Forelimb muscle (tissue), 1 donor: ENCODE measurements at places on chromosomes 1 and 21.

- DNase-seq = no peak
Observed at GRCh38 chr21:45383111-45383614, 21.8 kb upstream of the COL18A1 start.

GRCh38 chr1:14956579-14957195 lies 196.9 kb upstream of the TMEM51 start:
- no peak for DNase-seq

DNA sequence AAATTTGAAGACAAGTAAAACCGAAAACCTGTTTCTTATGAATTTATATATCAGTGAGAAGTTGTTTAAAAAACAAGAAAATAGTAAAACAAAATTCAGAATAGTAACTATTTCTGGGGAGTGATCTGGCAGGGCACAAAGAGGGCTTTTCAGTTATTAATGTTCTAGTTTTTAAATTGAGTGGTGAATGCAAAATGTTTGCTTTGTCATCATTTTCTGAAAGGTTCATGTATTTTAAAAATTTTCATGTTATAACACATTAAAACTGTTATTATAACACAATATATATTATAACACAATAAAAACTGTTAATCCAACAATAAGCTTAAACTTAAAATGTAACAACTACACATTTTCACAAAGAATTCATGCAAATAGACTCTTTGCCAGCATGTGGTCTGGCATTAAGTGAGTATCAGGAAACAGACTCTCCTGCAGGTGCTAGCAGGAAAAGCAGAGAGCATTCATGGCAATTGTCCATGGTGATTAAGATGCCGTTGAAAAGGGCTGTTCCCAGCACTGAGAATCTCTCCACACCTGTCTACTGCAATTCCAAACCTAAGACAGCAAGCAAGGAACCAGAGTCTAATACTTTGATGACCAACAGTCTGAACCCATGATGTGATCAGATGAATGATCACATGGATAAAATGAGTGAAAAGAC lies 204.9 kb downstream of the TBX15 start:
- DNase-seq = no peak

DNA sequence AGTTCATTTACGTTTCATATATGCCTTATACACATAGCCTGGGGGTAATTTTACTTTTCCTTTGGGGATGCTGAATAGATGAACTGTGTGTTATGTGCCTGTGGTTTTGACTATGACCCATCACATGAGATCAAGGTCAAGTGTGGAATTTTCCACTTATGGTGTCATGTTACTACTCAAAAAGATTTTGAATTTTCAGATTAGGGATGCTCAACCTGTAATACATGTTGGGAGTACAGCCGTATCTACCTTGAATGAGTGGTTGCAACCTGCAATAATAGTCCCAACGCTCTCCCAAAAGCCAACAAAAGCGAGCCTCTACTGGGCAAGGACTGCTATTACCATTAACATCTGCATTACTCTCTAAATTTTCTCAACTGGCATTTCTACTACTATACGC lies 68.5 kb upstream of the SDC3 start:
- no peak for DNase-seq

GRCh38 chr1:247102381-247102780 lies 1.8 kb downstream of the ZNF669 start:
- no peak for DNase-seq

DNA sequence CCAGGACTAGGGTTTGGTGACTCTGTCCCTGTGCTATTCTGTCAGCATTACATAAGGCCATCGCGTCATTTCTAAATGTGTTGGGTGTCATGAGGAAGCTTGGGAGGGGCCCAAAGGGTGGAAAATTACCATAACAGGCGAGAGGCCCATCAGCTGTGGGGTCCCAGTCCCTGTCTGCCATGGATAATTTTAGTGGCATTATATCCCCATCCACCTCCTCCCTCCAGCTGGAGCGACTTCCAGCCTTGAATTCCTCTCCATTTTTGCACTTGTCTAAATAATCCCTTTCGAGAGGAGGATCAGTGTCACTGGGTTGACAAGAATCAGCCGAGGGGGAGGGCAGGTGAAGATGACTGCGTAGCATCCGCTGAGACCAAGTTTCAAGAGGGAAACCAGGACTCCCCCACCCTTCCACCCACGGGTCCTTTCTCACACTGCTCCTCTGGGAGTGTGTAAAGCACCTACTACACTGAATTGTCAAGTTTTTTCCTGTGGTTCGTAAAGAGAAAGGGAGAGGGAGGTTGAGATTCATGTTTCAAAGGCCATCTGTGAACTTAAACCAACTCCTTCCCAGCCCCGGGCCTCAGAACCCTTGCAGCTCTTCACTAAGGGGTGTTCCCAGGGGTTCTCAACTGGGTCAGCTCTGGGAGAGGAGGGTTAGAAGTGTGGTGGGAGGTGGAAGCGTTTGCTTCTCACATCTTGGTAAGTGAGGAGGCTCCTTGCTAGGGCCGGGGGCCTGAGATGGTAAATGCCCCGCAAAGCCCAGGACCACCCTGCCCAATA lies 29.2 kb downstream of the VASH2 start:
- DNase-seq = no peak

GRCh38 chr21:16912075-16912474 lies 600.8 kb upstream of the CXADR start:
- DNase-seq = no peak

GRCh38 chr1:210841926-210842625 lies 291.9 kb downstream of the KCNH1 start:
- no peak for DNase-seq

DNA sequence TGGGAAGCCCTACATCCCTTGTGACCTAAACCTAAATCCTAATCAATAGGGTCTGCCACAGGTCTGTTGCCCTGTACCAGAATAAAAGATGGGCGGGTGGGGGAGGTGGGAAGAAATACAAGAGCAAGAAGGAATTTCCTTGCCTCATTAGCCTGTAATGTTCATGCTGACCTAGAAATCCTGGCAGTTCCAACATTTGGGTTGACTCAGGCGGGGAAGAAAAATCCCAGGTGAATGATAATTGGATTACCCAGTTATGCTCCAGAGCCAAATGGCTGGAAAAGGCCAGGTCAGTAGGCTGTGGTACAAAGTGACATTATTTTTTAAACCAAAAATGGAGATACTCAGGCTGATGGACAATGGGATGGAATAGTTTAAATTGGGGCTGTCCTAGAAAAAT lies 27.3 kb upstream of the A3GALT2 start:
- DNase-seq = no peak

GRCh38 chr1:56824271-56824670 lies 5.1 kb upstream of the FYB2 start:
- no peak for DNase-seq

GRCh38 chr1:202155478-202156021 lies 4.9 kb downstream of the PTPN7 start:
- DNase-seq = no peak

- DNase-seq = no peak
Observed at GRCh38 chr1:67642629-67643028, 42.4 kb upstream of the GADD45A start.

DNA sequence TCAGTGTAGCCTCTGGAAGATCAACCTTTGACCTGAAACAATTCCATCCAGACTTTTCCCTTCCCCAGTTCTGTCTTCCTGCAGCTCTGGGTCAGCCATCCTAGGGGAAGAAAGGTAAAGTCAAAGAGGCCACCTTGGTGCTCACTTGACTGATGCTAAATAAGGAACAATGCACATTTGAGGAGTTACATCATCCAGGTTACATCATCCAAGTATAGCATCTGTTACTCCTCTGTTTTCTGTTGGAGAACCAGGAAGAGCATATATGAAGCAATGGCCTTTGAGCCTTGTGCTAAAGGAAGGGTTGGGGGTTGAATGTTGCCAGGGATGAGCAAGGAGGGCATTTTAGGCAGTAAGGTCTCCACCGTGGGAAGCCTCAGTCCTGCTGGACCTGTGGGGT lies 3.1 kb upstream of the DSCAM start:
- no peak for DNase-seq

GRCh38 chr1:83776913-83777757 lies 221.8 kb downstream of the TTLL7 start:
- no peak for DNase-seq

DNA sequence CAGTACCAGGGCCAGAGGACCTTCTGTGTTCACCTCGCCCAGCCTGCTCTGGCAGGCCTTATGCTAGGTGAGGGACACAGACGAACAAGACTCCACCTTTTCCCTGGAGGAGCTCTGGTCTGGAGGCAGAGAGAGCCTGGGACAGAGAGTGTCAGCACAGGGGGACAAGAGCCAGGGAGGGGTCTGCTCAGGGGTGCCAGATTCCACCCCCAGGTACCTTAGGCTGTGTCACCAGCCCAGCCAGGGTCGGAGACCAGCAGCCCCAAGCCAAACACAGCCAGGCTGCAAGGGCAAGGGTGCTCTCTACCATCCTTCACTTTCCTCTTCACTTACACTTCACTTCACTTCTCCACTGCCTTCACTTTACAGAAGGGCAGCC lies 4.3 kb upstream of the LRP8 start:
- DNase-seq = no peak

DNA sequence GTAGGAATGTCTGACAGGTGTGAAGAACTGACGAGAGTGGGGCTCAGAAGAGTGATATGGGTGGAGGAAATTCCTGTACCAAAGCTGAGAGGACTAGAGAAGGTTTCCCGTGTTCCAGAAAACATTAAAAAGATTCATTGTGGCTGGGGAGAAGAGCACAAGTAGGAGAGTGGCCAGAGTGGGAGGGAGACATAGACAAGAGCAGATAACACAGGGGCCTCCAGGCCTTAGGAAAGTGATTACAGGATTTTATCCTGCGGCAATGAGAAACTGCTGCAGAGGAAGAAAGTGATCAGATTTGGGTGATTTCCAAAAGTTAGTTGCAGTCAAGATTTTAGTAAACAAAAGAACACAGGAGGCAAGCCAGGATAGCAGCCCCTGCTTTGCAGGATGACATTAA lies 7.9 kb downstream of the C8B start:
- no peak for DNase-seq

DNA sequence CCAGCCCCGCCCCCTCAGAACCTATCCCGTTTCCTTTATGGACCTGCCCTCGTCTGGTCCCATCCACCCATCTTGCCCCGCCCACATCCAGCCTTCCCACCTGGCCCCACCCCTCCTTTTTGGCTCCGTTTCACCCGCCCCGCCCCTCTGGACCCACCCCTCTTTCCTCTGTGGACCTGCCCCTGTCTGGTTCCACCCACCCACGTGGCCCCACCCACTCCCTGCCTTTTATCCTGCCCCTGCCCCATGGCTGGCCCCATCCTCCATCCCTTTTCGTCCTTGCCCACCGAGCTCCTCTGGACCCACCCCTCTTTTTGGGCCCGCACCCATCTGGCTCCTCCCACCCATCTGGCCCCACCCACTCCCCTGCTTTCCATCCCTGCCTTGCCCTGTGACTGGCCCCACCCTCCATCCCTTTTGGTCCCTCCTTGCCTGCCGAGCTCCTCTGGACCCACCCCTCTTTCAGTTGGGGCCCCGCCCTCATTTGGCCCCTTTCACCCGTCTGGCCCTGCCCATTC lies 177.3 kb downstream of the CAMTA1 start:
- no peak for DNase-seq

- no peak for DNase-seq
Observed at GRCh38 chr1:17520041-17520440, 19.5 kb upstream of the ARHGEF10L start.

- DNase-seq = no peak
Observed at GRCh38 chr1:17401841-17402240, 29.8 kb downstream of the PADI6 start.

GRCh38 chr1:26690157-26690556 lies 5.7 kb upstream of the ARID1A start:
- no peak for DNase-seq

DNA sequence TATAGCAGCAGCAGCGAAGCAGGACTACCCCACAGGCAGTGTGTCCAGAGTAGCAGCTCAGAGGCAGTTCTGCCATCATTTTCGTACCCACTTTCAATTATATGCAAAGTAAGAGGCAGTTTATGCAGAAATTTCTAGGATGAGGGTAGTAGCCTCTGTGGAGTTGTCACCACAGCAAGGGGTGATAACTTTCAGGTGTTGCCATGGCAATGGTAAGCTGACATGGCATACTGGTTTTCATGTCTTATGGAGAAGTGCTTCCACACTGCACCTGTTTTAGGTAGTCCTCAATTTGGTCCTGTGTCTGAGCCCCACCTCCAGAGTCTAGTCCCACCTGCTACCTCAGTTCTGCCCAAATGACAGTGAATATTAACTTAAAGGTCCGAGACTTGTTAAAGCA lies 133.3 kb upstream of the SYT6 start:
- DNase-seq = no peak

DNA sequence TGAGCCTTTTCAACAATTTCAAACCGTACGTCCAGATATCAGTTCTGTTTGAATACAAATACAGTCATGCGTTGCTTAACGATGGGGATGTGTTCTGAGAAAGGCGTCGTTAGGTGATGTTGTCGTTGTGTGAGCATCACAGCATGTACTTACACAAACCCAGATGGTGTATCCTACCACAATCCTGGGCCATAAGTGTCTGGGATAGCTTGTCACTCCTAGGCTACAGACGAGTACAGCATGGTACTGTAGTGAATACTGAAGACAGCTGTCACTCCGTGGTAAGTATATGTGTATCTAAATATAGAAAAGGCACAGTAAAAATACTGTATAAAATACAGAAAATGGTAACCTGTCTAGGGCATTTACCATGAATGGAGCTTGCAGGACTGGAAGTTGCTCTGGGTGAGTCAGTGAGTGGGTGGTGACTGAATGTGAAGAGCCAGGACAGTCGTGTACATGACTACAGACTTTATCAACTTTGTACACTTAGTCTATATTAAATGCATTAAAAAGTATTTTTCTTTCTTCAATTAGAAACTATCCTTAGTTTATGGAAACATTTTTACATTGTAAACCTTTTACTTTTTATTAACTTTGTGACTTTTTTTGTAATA lies 10.5 kb upstream of the OR2W3 start:
- no peak for DNase-seq

DNA sequence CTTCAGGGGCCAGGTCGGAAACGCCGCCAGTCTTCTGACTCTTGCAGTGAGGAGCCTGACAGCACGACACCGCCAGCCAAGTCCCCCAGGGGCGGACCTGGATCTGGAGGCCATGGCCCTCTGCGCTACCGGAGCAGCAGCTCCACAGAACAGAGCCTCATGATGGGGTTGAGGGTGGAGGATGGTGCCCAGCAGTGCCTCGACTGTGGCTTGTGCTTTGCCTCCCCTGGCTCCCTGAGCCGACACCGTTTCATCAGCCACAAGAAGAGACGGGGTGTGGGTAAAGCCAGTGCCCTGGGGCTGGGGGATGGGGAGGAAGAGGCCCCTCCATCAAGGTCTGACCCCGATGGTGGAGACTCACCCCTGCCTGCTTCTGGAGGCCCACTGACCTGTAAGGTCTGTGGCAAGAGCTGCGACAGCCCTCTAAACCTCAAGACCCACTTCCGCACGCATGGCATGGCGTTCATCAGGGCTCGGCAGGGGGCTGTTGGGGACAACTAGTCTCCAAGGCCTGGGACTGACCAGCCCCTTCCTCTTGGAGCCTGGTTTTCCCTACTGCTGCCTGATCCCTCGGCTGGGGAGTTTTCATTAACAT lies 8.7 kb downstream of the ZNF687 start:
- DNase-seq = no peak

- DNase-seq = no peak
Observed at GRCh38 chr1:15948595-15949452, 27.1 kb downstream of the ZBTB17 start.

GRCh38 chr1:167752219-167752985 lies 30.6 kb downstream of the MPZL1 start:
- DNase-seq = no peak
